Mucosa of descending colon (tissue), 3 donors: ENCODE measurements at places on chromosomes 7 and 10. TPM values are rescaled to one million over a fixed set of nuclear protein-coding genes. Genes with fewer than 3 reads are reported as not detected.

CACUL1 gene
- 40.0 TPM for total RNA-seq

EPO gene
- total RNA-seq: not detected

RHOBTB1 gene
- 5.8 TPM for total RNA-seq

SPDYE11 gene
- total RNA-seq: not detected

JCAD gene
- total RNA-seq: 9.0 TPM

HOXA6 gene
- total RNA-seq: 20.2 TPM

- peak; percentile 67 for DNase-seq
Observed at GRCh38 chr10:94402843-94403379, 570 bp downstream of the TBC1D12 start.

DNA sequence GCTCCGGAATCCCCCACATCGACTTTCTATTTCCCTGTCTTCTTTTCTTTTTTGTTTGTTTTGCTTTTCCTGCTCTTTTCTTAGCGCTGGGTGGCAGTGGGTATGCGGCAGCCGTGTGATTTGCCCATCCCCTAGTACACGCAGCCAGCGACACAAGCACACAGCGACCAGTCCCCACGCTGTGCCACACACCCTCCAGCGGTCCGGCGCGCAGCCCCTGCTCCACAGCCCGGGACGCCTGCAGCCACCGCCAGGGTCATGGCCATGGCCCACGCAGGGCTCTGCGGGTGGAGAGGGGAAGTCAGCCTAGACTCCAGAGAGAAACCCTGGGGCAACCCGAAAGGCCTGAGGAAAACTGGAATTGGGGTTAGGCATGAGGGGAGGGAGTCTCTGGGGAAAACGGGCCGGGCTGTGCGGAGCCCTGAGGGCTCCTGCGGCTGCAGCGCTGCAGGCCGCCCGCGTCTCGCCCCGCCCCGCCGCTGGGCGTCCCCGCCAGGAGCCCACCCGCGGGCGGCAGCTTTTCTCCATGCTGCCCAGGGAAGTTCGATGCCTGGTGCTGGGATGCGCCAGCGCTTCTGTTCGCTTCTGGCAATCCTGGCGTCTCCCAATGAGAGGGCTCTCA lies 2.5 kb downstream of the CHRM2 start:
- no peak for DNase-seq

TEX47 gene
- total RNA-seq: not detected

GRCh38 chr10:1419796-1420610 lies 317.3 kb downstream of the ADARB2 start:
- DNase-seq: no peak

COMMD3 gene
- 48.4 TPM for total RNA-seq

GRCh38 chr10:95250856-95251255 lies 39.9 kb downstream of the PDLIM1 start:
- DNase-seq: no peak

PNLIPRP2 gene
- 2.8 TPM for total RNA-seq
